ENCODE measurements at places on chromosomes 4 and X.

- DNase-seq = no peak
Measured at GRCh38 chr4:11376571-11376970, 52.1 kb downstream of the HS3ST1 start.

DNA sequence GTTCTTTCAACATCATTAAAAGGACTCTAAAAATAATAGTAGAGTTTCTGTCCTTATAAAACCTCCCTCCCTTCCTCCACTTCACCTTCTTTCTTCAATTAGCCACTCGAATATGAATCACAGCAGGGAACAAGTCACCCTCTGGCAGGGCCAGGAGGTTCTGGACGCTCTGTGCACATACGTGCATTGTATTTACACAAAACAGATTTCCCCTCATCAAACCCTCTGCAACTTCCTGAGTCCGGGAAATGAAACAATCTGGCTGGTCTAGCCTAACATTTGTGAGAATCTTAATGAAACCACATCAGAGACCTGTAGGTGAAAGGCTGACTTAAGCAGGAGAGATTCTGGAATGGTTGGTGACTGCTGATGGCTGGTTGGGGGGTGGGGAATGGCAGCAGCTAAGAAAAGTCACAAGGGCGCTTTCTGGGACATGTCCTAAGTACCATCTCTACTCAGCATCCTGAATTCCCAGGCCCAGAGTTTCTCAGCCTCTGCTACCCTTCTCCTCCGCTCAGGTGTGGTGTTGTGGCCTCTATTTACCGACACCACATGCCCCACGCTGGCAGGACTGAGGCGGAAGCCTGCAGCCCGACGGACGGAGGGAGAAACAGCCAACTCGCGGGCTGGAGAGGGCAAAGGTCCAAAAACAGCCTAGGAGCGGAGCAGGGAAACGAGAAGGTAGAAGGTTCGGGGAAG is 1.0 kb downstream of the ZDHHC9 start:
- no peak for DNase-seq

DNA sequence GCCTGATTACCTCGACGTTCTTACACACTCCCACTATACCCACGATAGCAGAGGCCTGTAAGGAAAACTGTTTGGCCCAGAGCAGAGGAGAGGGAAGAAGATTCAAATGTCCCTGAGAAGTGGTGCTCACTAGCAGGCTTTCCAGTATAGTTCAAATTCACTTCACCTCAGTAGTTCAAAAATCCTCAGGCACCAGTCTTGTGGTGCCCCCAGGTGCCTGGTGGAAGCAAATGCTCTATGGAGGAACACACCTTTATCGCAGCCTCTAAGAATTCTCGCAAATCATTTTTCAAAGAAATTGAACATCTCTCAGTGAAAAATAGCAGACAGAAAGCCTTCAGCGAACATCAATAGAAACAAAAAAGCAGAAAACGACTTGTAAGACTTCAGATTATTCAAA is 12.2 kb upstream of the MTMR1 start:
- DNase-seq = no peak

- no peak for DNase-seq
Measured at GRCh38 chr4:186634591-186635128, 79.3 kb upstream of the MTNR1A start.

DNA sequence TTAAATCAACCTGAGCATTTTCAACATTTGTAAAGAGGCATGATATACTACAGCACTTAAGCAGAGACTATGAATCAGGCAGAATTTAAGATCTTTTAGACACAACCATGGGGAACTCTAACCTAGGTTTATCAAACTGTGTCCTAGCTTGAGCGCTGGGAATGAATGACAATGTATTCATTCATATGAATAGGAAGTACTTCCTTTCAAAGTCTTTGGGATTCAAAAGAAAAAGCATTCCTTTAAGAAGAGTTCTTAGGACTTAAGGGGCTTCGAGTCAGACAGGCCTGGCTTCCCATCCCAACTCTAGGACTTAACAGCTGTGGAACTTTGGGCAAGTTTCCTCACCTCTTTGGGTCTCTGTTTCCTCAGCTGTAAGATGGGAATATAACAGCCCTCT is 104.6 kb downstream of the ANAPC4 start:
- DNase-seq = no peak

DNA sequence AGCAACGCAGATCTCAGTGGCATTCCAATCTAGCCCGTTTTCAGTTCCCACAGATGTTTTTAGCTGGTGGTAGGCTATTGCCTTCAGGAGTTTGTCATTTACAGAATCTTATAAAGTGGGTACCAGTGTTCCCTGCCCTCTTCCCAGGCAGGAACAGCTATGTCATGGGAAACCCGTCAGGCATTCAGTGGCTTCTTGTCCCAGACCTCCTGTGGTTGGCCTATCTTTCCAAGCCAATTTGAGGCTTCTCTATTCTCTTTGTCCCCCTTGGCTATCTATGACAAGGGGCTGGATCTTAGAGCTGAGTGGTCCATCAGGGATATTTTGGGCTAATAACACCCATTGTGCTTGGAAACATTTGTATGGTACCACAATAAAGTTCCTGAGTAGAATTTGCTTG is 33.6 kb upstream of the RPL34 start:
- no peak for DNase-seq

GRCh38 chrX:65576160-65576559 is 41.6 kb upstream of the LAS1L start:
- DNase-seq = no peak

GRCh38 chr4:42710329-42710728 is 53.4 kb upstream of the ATP8A1 start:
- no peak for DNase-seq

- DNase-seq = no peak
Measured at GRCh38 chr4:125992891-125993290, 678.1 kb downstream of the FAT4 start.

- no peak for DNase-seq
Measured at GRCh38 chr4:163505374-163505773, 10.9 kb downstream of the TMA16 start.

DNA sequence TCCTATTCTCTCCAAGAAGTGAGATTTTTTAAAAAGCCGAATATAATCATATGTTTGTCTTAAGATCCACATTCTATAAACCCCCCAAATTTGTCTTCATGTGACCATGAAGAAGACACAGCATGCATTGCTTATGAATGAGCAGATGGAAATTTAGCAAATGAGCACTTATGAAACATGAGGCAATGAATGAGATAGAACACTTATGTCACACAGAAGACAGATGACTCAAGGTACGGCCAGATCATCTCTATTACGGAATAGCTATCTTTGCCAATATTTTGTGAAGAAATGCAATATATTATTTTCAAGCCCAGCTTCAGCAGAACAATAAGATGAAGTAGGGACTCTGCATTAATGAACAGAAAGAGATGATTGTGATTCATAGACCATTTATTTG is 21.4 kb downstream of the PHEX start:
- no peak for DNase-seq

GRCh38 chr4:84024405-84024804 is 474.7 kb downstream of the NKX6-1 start:
- no peak for DNase-seq

GRCh38 chr4:141403782-141404181 is 183.1 kb downstream of the ZNF330 start:
- no peak for DNase-seq

GRCh38 chr4:80452768-80453167 is 117.2 kb downstream of the CFAP299 start:
- DNase-seq = no peak

GRCh38 chr4:182886768-182887167 is 30.4 kb downstream of the DCTD start:
- DNase-seq = no peak

DNA sequence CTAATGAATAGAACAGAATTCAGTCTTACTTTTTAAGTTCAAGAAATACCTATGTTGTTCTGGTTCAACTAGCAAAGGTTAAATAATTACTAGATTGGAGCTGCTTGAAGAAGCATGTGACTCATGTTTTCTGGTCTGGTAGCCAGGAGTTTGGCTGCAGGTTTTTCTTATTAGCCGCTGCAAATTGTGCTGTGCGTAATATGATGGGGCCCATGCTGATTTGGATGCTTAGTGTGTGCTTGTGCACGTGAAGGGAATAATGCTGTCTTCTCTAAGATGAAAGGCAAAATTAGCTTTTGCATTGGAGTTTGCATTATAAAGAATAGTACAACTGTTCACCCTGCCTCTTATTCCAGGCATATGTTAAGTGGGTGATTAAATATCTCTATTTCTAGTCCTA is 219.6 kb downstream of the SNCA start:
- DNase-seq = no peak

GRCh38 chr4:48899950-48900349 is 6.6 kb downstream of the OCIAD2 start:
- DNase-seq = no peak

DNA sequence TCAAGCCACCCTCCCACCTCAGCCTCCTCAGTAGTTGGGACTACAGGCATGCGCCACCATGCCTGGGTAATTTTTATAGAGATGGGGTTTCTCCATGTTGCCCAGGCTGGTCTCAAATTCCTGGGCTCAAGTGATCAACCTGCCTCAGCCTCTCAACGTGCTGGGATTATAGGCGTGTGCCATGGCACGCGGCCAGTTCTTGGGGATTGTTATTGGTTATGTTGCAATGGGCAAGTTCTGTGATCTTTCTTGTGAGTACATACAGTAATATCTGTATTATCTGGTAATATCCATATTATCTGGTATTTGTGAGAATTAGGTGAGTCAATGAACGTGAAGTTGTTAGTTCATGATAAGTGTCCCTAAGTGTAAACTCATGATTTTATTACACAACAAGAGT is 90.3 kb upstream of the TBL1X start:
- DNase-seq = no peak

DNA sequence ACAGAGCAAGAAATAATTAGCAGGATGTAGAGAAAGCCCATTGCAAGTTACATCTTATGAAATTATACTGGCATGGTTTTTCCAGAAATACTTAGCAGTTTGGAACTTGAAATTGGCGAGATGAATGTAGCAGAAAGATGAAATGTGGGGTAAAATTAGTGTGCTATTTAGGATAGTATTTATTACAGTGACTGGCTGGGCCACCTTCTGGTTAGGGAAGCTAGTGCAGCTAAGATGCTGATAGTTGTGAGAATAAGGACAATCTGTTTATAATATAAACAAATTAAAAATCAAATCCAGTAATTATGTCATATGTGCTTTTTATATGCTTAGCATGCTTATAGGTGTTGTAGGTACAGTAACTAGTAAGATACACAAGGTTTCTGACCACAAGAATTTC is 74.8 kb downstream of the IL15 start:
- DNase-seq = no peak

DNA sequence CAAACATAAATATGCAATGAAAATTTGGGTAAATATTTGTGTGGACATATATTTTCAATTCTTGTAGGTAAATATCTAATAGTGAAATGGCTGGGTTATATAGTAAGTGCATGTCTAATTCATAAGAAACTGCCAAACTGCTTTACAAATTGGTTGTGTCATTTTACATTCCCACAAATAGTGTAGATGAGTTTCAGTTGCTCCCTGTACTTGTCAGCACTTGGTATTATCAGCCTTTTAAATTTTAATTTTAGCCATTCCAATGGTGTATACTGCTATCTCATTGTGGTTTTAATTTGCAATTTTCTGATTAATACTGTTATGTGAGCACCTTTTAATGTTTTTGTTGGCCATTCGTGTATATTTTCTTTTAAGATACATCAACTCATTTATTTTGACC is 23.1 kb upstream of the GABRE start:
- no peak for DNase-seq

DNA sequence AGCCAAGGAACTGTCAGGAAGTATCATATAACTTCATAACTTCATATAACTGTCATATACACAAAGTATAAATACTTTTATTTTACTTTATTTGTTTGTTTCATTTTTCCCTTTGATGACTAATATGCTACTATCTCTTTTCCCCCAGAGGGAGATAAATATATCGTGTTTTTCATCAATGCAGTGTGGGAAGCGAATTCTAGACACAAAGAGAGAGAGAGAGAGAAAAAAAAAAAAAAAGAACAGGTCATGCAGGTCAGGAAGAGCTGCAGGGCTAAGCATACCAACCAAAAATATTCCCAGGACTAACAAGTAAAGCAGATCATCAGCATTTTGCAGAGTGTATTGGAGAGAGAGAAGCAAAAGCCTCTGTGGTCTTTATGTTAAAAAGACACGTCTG is 1849.2 kb downstream of the STIM2 start:
- DNase-seq = no peak

Measured in CD4-positive, alpha-beta T cell treated with Interleukin-4 for 1 hour (primary cell).